ENCODE measurements at places on chromosomes 7 and 10.

GRCh38 chr7:34133983-34134782, 228.8 kb downstream of the BMPER start:
- peak; percentile 25 for DNase-seq

- peak; percentile 17 for DNase-seq
These were observed 128.6 kb downstream of the OAT start for GRCh38 chr10:124289851-124290795.

DNA sequence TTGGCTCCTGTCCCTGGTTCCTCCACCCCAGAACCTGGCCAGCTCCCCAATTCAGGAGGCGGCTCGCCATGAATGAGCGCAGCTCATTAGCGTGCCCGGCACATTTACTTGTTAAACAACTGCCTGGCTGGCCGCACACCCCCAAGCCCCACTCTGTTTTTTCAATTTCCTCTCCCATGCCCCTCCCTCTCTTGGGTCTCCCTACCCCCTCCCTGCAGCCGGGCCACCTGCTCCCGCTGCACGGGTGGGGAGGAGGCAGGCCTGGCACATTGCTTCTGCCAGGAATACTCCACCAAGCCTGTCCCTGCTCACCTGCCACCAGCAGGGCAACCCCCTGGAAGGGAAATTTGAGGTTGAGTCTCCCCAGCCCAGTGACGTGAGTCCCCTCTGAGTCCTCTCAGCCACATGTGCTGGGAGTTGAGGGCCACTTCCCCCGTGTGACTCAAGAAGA, 2.5 kb upstream of the SLIT1 start:
- DNase-seq = peak; percentile 13

DNA sequence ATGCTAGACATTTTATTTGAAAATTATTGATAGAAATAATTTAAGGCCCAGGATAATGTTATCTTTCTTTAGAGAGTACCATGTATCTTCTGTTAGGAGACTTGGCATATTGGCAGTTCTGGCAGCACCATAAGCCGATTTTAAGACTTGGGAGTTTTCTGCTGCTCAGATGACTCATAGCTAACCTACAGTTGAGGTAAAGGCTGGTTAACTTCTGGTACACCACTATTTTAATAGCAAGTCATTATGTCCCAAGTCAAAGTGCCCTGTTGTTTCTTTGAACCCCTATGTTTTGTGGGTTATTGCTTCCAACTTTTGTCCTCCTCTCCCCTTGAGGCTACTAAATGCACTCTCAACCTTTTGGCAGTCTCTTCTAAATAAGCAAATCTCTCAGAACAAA, 25.2 kb downstream of the ATRNL1 start:
- no peak for DNase-seq

- no peak for DNase-seq
These were observed 108.3 kb downstream of the AHR start for GRCh38 chr7:17406738-17407137.

- DNase-seq = no peak
These were observed 55.0 kb upstream of the GHITM start for GRCh38 chr10:84084342-84084741.

DNA sequence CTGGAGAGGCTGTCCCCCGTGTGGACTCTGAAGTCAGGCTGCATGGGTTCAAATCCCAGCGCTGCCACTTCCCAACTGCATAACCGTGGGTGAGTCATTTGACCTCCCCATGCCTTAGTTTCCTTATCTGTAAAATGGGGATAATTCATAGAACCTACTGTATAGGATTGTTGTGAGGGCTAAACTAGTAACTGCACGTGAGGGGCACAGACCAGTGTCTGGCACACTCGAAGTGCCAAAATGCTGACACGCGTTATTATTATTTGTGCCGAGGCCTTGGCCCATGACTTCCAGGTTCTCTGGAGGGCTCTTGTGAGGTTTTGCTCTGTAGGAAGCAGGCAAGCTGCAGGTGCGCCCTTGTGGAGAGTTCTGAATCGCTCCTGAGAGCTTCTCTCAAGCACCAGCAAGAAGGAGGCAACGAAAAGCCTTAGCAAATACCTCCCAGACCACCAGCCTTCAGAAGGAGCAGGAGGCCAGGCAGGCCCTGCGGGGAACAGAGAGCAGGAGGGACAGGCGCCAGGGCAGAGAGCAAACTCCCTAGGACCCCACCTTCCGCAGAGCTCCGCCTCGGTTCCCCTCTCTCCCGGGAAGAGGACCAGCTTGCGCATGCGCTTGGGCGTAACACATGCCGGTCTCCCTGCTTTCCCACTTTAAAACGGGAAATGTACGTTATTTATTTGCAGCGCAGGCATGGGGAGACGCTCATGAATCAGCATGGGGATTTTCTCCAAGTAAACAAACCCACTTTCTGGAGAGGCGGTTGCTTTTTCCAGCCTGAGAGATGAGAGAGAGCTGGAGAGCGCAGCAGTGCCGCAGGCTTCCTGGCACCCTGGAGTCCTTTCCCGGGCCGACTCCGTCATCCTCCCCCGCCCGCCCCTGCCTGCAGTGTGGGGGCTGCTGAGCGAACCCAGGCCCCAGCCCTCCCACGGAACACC, 39.6 kb downstream of the SORCS3 start:
- DNase-seq = peak; percentile 13

DNA sequence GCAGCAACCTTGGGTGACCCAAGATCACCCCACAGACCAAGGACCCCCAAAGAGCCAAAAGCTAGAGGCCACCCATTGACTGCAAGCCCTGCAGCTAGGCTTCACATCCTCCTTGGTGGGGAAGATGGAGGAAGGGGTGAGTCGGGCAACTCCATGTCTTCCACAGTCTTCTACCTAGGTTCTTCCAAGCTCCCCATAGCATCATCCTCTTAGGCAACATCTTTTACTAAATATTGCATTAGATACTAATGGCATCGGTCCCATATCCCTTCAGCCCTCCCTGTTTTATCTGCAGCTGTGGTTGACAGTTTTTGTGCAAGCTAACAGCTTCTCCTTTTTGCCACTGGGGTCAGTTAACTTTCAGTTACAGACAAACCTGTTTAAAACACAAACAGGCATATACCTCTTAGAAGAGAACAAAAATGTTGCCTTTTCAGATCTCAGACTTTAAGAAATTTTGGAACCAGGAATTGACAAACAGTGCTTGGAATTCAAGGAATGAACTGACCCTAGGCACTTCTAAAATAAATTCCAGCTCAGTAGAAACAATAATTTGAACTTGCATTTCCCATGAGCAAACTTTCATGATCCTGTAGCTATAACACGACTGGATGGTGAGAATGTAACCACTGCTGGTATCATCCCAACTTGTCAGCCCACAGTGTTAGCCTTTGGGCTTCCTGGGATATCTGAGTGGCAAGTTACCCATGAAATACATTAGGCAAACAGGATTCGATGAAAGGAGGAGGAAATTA, 33.9 kb upstream of the MSMB start:
- DNase-seq = no peak

GRCh38 chr7:35894721-35895120, 93.9 kb downstream of the SEPTIN7 start:
- no peak for DNase-seq

DNA sequence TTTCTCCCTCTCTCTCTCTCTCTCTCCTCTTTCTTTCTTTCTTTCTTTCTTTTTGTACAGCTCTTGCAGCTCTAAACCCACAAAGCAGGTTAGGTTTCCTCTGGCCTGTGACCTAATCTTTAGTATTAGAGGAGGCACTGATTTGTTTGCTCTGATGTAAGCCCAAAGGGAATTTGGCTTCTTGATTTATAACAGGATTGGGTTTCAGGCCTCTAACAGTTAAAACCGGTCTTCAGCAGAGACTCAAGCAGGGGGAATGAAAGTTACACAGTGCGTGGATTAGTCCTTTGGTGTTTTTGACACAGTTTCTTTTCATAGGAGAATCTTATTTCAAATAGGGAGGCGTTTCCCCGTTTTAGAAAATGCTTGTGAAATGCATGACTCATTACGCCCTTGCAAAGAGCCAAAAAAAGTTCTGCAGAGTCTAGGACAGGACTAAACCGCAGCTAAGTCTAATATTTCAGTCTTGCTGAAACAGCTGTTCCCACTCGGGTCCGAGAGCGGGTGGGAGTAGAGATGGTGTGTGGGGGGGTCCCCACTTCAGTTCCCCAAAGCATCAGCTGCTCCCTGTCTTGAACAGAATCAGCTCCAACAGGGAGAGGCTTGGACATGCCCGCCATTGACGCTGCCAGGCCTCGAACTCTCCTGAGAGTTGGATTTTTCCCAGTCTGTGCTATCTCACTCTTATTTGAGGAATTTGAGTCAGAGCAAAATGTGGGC, 296.5 kb upstream of the PITRM1 start:
- DNase-seq = no peak

DNA sequence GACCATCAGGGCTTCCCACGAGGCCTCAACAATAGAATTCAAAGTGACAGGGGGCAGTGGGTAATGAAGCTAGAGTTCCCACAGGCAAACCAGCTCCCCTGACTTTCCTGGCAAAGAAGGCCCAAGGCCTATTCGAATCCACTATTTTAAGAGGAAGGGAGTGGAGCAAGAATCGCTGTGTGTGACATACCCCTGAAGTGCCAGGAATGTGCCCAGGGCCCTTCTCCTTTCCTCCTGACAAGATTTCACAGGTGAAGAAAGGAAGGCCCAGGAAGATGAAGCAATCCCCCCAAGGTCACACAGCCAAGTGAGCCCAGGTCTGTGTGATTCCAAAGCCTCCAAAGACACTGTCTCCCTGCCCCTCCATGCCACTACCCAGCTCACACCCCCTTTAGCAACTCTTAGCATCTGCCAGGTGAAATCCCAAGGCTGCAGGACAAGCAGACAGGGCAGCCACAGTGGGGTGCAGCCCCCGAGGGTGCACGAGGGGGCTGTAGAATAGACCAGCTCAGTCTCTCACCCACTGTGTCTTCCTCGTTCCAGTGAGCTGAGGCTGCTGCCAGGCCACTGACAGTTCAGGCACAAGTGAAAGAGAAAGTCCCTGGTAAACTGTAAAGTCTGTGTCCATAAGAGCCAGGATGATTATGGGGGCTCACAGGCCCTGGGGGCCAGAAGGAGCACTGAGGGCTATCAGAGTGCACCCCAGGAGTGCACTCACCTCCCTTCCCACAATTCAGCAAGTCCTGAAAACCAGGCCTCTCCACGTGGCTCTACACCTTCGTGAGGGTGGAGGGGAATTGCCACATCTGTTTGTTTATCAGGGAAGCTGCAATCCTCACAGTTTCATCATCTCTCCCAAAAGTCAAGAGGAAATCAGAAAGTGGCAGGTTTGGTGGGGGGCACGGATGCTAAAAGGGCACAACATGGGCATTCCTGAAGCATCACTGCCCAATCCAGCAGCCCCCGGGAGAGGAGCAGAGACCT, 70.8 kb upstream of the ZMIZ1 start:
- no peak for DNase-seq

GRCh38 chr7:151869968-151870918, 6.7 kb downstream of the PRKAG2 start:
- DNase-seq = no peak

GRCh38 chr10:77041636-77042258, 595.9 kb downstream of the KCNMA1 start:
- no peak for DNase-seq

- DNase-seq = no peak
These were observed 154.1 kb downstream of the DGKB start for GRCh38 chr7:14748461-14748860.

DNA sequence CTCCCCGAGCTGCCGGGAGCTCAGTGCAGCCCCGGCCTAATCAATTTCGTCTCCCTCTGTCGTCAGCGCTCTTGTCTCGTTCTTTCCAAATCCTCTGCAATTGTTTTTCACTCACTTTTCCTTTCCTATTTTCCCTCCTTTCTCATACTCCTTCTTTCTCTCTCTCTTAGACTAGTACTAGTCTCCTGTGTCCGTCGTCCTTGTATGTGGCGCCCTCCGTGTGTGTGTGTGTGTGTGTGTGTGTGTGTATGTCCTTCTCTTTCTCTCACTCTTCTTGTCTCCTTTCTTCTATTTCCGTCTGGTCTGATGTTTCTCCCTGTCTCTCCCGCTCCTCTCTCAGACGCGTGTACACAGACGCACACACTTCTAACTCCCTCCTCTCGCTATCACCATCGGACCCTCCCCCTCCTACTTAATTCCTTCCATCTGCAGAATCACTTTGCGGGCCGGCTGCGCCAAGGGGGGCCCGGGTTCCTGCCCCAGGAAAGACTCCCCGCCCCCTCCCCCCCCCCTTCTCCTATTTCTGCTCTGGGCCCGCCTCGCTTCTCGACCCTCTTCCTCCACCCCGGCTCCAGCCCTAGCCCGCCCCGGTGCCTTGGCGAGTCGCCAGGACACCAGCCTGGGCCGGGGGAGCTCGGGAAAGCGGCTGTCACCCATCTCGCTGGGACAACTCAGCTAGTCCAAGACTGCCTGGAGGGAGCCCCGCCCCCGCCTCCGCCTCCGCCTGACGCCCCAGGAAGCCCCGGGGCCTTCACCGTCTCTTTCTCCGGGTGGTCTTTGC, 743 bp upstream of the ZCCHC24 start:
- no peak for DNase-seq

- DNase-seq = no peak
These were observed 175.1 kb downstream of the COBL start for GRCh38 chr7:51141451-51142003.

GRCh38 chr10:52621635-52622079, 150.9 kb downstream of the MBL2 start:
- no peak for DNase-seq

- no peak for DNase-seq
These were observed 147.6 kb upstream of the CSTF2T start for GRCh38 chr10:51846856-51847506.

DNA sequence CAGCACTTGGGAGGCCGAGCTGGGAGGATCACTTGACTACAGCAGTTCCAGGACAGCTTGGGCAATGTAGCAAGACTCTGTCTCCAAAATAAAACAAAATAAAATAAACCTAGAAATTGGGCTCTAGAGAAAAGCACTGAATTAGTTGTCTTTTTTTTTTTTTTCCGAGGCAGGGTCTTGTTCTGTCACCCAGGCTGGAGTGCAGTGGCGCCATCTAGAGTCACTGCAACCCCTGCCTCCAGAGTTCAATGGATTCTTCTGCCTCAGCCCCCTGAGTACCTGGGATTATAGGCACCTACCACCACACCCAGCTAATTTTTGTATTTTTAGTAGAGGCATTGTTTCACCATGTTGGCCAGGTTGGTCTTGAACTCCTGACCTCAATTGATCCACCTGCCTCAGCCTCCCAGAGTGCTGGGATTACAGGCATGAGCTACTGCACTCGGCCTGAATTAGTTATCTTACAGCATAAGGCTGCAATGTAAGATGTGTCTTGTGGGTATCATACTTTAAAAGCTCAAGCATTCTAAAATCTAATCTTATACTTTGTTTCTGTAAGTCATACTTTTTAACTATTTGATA, 12.8 kb downstream of the MEIG1 start:
- no peak for DNase-seq

GRCh38 chr10:15433850-15434537, 62.9 kb upstream of the FAM171A1 start:
- DNase-seq = peak; percentile 24

GRCh38 chr10:96325719-96326373, 21.6 kb downstream of the DNTT start:
- DNase-seq = no peak

DNA sequence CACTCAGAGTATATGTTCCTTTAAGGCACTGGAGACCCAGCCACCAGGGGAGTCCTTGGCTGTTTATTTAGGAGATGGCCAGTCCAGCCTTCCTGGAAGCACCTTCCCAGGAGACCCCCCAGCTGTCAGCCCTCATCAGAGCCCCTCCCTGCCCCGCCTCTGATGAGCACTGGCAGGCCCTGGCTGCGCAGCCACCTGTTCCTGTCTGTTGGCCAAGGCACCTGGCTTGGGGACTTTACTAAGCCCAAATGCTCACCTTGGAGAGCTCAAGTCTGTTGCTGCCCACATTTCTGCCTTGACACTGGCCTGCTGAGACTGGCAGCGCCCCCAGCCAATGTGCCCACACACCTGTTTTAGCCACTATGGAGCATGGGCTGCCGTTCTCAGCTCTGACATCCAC, 124.7 kb downstream of the ELMO1 start:
- DNase-seq = no peak

Data from NCI-H774 (cell line).